Uterus (tissue), 4 donors: ENCODE measurements at places on chromosomes 3 and 15. TPM values are rescaled to one million over a fixed set of nuclear protein-coding genes. Genes with fewer than 3 reads are reported as not detected.

FOXB1 gene
- not detected for total RNA-seq

GRCh38 chr3:185335799-185336198 lies 27.1 kb upstream of the MAP3K13 start:
- no peak for DNase-seq

GRCh38 chr15:38374556-38374955 lies 79.4 kb upstream of the FAM98B start:
- DNase-seq, result no peak

- no peak for DNase-seq
These were observed 34.9 kb downstream of the APH1B start for GRCh38 chr15:63312286-63312685.

- no peak for DNase-seq
These were observed 349.9 kb downstream of the ZBBX start for GRCh38 chr3:167030082-167030725.

NR1I2 gene
- total RNA-seq, result 0.62 TPM

DNA sequence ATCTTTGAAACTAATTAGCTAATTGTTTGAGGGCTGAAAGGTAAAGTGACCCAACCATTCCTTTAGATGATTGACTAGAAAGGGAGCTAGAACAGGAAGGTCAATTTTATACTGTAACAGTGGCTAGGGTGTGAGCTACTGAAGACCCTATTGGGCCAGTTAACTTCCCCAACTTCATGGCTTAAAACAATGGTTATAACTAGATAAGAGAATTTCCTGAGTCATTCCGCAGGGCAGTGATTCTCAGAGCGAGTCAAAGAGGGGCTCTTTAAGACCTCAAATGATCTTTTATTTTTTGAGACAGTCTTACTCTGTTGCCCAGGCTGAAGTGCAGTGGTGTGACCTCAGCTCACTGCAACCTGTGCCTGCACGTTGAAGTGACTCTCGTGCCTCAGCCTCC lies 33.7 kb upstream of the TTBK2 start:
- DNase-seq, result no peak

GRCh38 chr3:152960684-152961083 lies 125.8 kb downstream of the P2RY1 start:
- no peak for DNase-seq

RTP1 gene
- not detected for total RNA-seq

GRCh38 chr3:4417449-4417848 lies 49.6 kb downstream of the SUMF1 start:
- DNase-seq, result no peak

- DNase-seq, result no peak
These were observed 732.2 kb downstream of the NAALADL2 start for GRCh38 chr3:175591375-175591774.

- DNase-seq, result no peak
These were observed 159.6 kb downstream of the GREM1 start for GRCh38 chr15:32877252-32878019.

TGM5 gene
- total RNA-seq, result not detected

CCDC13 gene
- total RNA-seq, result 1.7 TPM

DNA sequence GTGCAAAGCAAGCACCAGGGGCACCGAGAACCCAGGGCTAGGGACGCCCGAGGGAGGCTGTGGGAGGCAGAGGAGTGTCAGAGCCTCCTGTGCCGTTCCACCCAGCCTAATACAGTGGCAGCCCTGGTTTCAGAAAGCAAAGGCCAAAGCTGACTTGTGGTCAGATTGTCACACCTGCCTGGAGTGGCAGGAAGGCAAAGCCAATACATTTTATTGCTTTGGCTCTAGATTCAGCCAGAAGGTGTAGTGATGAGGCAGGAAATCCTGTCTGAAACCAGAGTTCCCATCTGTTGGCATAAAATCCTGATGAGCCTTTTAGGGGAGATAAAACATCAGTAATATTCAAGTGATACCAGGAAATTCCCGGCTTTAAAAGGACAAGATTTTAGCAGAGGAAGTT lies 168.3 kb downstream of the SLCO3A1 start:
- no peak for DNase-seq

PARP15 gene
- total RNA-seq, result 3.1 TPM

TUSC2 gene
- total RNA-seq, result 25.1 TPM
